ENCODE measurements at places on chromosomes 4 and X.

DNA sequence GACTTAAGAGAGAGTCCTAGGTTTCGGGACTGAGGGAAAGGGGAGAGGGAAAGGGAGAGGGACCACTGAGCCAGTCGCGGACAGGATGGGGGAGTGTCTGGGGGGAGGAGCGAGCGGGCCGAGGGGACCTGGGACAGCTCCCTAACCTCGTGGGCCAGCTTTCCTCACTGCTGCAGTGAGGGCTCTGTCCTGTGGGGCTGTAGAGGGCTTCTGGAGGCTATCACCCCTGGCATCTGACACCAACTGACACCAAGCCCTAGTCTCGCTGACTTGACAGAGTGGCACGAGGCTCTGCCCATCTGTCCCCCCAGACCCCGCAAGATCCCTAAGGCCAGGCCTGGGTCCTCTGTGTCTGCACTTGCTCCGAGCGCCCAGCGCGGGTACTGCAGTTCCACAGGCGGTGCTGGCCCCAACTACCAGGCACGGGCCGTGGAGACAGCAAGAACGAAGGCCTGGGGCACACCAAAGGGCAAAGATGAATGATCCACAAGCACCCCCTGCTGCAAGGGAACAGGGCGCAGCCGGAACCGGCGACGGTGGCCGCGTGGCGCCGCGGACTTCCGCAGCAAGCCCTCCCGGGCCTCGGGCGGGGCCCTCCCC, 465 bp downstream of the HAUS7 start:
- DNase-seq = no peak

- no peak for DNase-seq
These were observed 38.5 kb downstream of the ELF4 start for GRCh38 chrX:130071611-130072344.

DNA sequence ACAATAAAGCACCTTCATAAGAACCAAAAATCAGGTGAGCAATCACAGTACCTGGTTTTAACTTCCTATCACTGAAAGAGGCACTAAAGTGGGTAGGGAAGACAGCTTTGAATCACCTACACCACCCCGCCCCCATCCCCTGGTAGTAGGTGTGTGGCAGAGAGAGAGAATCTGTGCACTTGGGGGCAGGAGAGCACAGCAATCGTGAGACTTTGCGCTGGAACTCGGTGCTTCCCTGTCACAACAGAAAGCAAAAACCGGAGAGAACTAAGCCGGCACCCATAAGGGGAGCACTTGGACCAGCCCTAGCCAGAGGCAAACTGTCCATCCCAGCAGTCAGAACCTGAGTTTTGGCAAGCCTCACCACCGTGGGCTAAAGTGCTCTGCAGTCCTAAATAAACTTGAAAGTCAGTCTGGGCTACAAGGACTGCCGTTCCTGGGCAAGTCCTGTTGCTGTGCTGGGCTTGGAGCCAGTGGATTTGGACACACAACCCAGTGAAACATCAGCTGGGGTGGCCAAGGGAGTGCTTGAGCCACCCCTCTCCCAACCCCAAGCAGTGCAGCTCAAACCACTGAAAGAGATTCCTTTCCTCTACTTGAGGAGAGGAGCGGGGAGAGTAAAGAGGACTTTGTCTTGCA, 32.1 kb downstream of the NDUFB11 start:
- DNase-seq = no peak

GRCh38 chr4:13836946-13837912, 209.7 kb upstream of the BOD1L1 start:
- DNase-seq = no peak

DNA sequence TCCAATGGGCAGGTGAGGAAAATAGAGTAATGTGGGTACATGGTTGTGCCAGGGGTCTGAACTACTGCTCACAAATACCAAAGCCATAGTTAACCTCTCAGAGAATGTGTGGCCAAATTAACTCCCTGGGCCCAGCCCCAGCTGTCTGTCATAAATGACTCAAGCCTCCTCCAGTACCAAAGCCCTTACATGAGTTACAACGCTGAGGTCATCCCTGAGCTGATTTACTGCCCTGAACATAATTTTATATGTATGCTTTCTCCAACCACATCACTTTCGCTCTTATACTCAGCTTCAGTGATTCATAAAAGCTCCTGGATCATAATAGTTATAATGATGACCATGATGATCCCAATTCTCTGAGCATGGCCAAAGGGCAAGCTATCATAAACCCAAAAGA, 283.9 kb downstream of the NKX6-1 start:
- no peak for DNase-seq

DNA sequence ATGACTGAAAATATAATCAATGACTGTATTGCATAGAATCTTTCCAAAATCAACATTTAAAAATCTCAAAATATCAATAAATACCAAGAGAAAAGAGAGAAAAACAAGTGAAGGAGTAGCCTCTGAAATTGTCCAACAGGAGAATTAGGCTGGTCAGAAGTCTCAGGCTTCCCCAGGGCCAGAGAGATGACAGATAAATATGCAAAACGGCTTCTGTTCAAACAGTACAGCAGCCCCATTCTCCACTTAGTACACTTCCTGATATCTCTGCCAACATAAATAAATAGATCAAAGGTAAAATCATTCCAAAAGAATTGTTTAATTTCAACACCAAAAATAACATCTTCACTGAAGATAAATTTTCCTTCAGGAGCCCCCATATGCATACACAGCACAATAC, 204.7 kb upstream of the GABRA2 start:
- no peak for DNase-seq

DNA sequence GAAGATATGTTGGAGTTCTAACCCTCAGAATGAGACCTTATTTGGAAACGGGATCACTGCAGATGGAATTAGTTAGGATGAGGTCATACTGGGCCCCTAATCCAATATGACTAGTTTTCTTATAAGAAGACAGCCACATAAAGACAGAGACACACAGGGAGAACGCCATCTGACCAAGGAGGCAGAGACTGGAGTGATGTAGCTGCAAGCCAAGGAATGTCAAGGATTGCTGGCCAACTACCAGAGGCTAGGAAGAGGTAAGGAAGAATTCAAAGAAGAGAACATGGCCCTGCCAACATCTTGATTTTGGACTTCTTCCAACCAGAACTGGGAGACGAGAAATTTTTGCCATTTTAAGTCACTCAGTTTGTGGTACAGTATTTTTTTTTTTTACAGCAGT, 152.8 kb upstream of the DIPK2B start:
- no peak for DNase-seq

DNA sequence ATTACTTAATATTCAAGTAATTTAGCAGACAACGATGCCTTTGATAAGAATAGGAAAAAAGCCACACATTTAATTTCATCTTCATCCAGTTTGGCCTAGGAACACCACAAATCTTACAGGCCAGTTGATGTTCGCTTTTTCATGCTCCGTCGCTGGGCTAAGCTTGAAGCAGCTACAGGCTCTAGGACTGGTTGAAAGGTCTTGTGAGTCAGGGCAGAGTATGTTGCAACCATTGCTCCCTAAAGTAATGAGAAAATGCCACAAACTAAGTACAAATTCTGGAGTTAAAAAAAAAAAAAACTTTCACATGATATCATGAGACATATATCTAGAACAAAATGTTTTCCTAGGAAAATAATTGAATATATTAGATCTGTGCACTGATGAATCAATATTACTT, 123.8 kb downstream of the RPS6KA6 start:
- no peak for DNase-seq

DNA sequence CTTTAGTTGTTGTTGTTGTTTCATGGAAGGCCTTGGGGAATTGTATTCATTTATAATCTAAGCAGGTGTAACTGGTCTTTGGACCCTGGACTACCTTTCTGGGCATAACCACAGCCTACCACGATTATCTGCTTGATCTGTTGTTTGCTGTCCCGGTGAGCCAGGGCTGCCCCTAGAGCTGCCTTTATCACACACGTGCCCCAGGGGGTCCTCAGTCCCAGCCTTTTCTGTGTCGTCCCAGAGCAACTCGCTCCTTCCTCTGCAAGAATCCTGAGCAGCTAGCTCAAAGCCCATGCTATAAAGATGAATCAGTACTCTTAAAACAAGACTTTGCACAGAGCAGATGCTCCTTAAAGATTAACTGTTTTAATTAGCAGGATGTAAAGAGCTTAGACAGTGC, 273.2 kb downstream of the EVC2 start:
- DNase-seq = no peak

DNA sequence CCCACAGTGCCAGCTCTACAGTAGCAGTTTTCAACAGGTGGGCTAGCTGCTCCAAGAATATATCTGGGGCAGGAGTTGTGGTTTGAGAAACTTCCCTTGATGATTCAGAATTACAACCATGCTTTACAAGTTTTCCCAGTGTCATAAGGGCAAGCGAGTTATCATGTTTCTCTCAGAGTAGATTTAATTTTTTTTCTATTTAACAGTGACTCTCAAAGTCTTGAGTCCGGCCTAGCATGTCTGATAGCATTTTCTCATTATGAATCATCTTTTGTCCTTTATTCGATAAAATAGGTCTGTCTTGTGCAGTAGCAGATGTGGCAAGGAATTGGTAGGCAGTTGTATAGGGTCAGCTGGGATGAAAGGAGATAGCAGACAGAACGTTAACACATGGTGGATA, 62.2 kb upstream of the SPANXD start:
- no peak for DNase-seq

DNA sequence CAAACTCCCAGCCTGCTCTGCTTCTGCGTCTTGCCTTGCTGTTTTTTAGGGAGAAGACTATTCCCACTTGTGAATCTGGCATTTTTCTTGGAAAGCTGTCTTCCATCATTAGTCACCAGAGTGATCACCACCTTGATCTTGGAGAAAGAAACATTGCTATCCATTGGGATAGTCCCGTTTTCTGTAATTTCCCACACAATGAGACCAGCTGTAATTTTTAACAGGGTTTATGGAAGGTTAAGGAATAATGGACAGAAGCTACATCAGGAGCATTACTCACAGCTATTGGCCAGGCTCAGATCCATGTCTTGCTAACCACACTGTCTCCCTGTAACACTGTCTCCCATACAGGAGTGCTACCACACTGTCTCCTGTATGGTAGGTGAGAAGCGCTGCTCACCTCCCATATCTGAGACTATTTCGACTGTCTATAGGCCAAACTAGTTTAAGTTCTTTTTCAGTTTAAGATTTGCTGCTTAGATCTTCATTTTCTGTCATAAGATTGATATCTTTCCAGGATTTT, 523.0 kb downstream of the SPRY1 start:
- no peak for DNase-seq

- no peak for DNase-seq
These were observed 185.1 kb downstream of the PDHA2 start for GRCh38 chr4:96025011-96025410.
